Gastrocnemius medialis (tissue), 4 donors: ENCODE measurements at places on chromosomes 12 and 14. TPM values are rescaled to one million over a fixed set of nuclear protein-coding genes. Genes with fewer than 3 reads are reported as not detected.

TPPP2 gene
- total RNA-seq = 2.3 TPM

PPFIA2 gene
- 0.04 TPM for total RNA-seq

GLIPR1L1 gene
- not detected for total RNA-seq

- no peak for DNase-seq
These were observed 88.4 kb upstream of the DYNC1H1 start for GRCh38 chr14:101875727-101876554.

EIF2S3B gene
- total RNA-seq = not detected

- no peak for DNase-seq
These were observed 19.8 kb downstream of the ZBTB42 start for GRCh38 chr14:104820669-104821228.

CACNA1C gene
- total RNA-seq = 1.0 TPM

PTCSC3 gene
- not detected for total RNA-seq

DNA sequence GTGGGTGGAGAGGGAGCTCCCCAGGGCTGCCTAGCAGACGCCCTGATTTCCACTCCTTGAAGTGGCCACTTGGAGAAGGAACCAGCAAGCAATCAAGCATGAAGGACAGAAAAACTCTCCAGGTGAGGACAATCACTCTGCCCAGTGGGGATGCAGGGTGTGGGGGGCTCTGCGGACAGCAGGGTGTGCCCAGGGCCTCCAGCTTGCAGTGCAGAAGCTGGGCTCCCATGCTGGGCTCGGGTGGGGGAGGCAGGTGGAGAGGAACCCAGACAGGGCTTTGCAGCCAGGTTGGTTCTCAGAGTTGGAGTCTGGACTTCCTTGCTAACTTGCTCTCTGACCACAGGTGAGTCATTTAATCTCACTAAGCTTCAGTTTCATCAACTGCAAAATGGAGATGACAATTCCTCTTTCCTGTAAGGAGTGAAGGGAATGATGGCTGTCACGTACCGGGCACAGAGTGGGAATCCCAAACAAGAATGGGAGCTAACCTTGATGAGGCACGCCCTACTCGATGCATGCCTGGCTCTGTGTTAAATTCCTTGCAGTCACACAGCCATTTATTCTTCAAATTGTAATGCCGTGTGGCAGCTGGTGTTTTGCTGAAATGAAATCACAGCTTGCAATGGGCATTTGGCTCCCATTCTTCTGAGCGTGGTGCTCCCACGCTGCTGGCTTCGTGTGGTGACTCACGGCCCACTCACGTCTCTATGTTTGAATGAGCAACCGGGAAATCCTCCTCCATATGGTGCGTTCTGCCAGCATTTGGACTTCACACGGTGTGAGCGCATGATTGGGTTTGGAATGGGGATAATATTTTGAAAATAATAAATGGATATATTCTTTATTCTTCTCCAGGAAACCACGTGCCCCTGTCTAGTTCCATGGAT lies 75.2 kb downstream of the PRIMA1 start:
- no peak for DNase-seq

ANO4 gene
- 0.10 TPM for total RNA-seq

RGS6 gene
- 0.46 TPM for total RNA-seq

DNA sequence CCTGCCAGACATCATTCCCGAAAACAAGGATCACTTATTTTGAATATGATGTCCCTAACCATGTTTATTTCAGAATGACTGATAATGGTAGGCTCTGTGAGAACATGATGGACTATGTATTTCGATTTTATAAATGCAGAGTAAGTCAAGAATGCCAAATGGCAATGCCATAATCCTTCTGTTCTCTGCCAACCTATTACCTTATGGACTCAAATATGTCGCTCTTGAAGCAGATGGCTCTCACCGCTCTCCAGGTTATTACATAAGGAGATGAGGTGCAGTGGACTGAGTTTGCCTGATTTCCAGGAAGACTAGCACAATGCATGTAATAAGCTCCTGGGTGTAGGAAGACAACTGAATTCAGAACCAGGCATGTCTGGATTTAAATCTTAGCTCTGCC lies 227.2 kb downstream of the BTG1 start:
- DNase-seq = no peak

DNA sequence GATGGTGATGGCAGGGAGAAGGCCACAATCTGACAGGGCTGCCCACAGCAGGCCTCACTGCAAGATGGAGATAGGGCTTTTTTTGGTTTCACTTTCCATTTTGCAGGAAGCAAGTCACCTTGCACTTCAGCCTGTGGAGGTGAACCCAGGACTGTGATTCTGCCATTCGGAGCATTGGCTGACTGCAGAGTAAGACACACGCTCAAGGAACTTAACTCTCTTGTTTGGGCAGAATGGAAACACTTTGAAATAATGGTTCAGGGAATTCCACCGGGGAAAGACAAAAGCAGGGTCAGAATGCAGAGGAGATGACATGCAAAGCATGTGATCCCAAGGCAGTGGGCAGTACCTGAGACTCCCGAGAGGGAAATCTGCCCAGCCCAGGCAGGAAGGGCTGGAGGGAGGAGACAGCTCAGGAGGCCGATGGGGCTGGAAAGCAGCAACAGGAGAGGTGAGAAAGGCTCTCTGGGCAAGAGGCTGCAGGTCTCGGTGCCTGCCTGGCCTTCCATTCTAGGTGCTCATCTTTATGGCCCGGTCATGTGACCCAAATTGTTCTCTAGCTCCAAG lies 58.7 kb upstream of the PRMT8 start:
- no peak for DNase-seq

- DNase-seq = no peak
These were observed 19.1 kb upstream of the SYNE2 start for GRCh38 chr14:63833728-63834127.

GRCh38 chr14:84493779-84494178 lies 1036.2 kb upstream of the FLRT2 start:
- no peak for DNase-seq

CDKN3 gene
- 1.3 TPM for total RNA-seq

GRCh38 chr12:93179792-93180191 lies 197.9 kb upstream of the NUDT4 start:
- DNase-seq = no peak

GRCh38 chr12:92335831-92336230 lies 190.2 kb upstream of the BTG1 start:
- no peak for DNase-seq

AVPR1A gene
- 1.8 TPM for total RNA-seq

DNA sequence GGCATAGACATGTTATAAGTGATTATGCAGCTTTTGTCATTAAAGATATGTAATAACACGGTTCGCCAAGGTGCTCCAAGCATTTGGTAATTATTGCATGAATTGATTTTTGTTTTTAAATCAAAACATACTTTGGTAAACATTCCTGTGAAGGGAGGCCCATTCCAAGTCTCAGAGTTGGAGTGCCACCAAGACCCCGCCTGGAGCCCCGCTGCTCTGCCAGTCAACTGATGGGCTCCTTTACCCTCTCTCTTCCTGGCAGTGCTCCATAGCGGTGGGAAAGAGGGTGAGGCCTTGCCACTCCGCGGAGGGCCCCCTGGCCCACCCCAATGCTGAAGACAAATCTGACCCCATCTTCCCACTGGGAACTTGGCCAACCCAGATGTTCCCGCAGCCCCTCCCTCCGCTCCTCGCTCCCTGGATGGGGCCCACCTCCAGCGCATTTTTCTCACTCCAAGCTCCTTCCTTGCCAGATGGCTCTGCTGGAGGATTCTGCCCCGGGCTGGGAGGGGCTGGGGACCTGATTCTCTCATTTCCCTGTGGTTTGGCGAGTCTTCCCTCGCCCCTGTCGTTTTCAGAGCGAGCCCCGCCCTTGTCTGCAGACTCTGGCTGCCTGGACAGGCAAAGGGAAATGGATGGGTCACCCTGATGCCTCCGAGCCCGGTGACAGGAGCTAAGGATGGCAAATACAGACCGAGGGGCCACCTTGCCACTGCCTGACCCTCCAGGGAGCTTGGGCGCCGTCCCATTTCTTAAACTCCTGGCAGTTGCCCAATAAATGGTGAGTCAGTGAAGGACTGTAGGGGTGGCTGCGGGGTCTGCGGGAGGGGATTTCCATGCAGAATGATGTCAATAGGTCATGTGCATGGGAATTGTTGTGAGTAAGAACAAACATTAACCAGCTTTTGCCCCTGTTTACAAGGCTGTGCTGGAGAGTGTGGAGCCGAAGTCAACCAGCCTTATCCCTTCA lies 9.2 kb upstream of the PAPLN start:
- peak; percentile 31 for DNase-seq
